ENCODE measurements at places on chromosomes 5 and 9.

- peak; percentile 66 for DNase-seq
Measured at GRCh38 chr9:99184475-99185347, 37.0 kb downstream of the ALG2 start.

GRCh38 chr9:92507496-92507895, 25.2 kb upstream of the ASPN start:
- DNase-seq, result no peak

- no peak for DNase-seq
Measured at GRCh38 chr9:73129941-73130685, 21.6 kb upstream of the ANXA1 start.

DNA sequence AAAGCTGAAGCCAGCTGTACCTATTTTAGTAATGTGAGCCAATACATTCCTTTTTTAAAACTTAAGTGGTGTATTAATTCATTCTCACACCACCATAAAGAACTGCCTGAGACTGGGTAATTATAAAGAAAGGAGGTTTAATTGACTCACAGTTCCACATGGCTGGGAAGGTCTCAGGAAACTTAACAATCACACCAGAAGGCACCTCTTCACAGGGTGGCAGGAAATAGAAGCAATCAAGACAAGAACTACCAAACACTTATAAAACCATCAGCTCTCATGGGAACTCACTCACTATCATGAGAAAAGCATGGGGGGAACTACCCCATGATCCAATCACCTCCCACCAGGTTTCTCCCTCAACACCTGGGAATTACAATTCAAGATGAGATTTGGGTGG, 21.0 kb downstream of the ESM1 start:
- DNase-seq, result no peak

- DNase-seq, result no peak
Measured at GRCh38 chr5:127068493-127069214, 4.6 kb downstream of the C5orf63 start.

DNA sequence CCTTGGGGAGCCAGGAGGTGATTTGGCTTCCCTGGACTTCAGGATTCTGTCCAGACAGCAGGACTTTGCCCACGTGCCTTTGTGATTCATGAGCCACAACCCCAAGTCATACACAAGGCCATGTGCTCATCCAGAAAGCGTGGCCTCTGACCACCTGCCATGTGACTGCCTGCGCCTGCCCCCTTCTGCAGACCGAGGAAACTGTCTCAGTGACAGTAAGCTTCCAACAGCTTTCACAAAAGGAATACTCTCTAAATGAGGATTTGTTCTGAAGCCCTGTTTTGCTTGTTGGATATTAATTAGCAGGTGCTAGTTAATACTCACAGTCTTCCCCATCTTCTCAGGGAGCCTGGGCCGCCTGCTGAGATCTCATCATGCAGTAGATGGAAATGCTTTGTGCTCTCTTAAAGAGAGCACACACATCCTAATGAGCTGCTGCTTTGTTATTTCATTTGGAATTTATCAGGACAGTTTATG, 36.9 kb upstream of the ANGPTL2 start:
- DNase-seq, result no peak

- DNase-seq, result peak; percentile 58
Measured at GRCh38 chr5:151150471-151151262, 6.9 kb downstream of the ANXA6 start.

- peak; percentile 69 for DNase-seq
Measured at GRCh38 chr9:136700959-136701667, 11.3 kb upstream of the DIPK1B start.

GRCh38 chr9:37968228-37968701, 64.3 kb upstream of the SLC25A51 start:
- DNase-seq, result no peak

GRCh38 chr5:3303777-3304176, 291.9 kb upstream of the IRX1 start:
- DNase-seq, result no peak

DNA sequence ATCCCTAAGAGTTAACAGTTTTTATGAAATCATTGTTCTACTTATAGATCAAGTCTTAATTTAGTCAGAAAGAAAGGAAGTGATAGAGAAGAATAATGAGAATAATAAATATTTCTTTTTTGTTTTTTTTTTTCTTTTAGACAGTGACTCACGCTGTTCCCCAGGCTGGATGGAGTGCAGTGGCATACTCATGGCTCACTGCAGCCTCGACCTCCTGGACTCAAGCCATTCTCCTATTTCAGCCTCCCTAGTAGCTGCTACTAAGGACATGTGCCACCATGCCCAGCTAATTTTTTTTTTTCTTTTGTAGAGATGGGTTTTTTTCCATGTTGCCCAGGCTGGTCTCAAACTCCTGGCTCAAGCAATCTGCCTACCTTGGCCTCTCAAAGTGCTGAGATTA, 11.0 kb downstream of the IFNA21 start:
- DNase-seq, result no peak

DNA sequence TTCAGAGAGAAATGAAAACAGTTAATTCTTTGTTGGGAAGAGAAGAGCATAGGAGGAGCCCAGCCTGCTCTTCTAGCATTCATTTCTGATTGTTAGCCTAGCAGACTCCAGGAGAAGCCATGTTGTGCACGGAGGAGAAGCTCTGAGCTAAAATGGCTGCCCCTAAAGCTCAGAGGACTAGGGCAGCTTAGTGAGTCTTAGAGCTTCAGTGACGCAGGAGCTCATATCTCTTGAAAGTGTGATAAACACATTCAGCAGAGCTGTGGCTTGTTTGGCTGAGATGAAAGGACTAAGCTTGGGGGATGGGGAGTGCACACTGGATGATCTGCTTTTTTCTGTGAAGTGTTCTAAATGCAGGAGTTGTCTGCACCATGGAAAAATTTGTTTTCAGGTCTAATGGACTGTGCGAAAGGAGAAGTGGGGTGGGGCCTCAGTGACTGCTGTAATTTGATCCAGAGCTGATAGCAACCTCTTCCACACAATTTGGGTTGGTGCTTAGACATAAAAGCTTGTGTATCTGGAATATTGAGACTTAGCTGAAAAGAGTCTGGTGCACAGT, 58.5 kb downstream of the ZNF462 start:
- peak; percentile 13 for DNase-seq

DNA sequence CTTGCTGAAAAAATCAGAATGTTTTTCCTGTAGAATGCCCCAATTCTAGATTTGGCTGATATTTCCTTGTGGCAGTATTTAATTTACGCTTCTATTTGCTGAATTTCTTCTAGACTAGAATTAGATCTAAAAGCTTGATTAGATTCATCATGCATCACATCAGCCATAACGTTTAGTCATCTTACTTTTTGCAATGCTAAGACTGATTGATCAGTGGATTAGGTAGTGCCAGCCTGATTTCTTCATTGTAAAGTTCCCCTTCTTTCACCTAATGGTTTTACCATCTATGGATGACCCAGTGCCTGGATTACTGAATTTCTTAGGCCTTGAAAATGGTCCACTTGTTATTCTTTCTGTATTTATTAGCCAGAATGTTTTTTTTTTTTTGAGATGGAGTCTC, 83.9 kb downstream of the PBX3 start:
- DNase-seq, result no peak

DNA sequence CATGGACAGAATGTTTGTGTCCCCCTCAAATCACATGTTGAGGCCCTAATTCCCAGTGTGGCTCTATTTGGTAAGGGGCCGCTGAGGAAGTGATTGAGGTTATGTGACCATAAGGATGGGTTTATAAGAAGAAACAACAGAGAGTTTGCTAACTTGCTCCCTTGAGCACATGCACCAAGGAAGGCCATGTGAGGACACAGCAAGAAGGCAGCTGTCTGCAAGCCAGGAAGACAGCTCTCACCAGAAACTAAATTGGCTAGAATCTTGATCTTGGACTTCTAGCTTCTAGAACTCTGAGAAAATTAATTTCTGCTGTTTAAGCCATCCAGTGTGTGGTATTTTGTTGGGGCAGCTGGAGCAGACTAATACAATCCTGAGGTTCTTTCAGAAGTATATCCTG, 35.2 kb upstream of the CDC42SE2 start:
- no peak for DNase-seq

DNA sequence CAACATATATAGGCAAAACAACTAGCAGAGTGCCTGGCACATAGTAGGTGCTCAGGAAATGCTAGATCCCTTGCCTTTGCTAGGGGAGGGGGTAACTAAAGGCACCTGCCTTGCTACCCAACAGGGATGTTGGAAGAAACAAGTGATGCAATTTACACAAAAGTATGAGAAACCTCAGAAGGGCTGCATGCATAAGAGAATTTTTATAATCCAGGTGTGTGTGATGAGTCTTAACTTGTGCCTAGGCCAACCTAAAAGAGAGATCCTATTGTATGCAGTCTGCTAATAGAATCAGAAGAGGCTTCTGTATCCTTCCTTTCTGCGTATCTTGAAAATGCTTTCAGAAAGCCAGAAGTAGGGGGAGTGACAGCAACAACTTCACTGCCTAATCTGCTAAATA, 135.9 kb downstream of the SLIT3 start:
- DNase-seq, result no peak

- no peak for DNase-seq
Measured at GRCh38 chr5:147530530-147531389, 20.9 kb upstream of the DPYSL3 start.

GRCh38 chr5:35672995-35673394, 55.3 kb downstream of the SPEF2 start:
- DNase-seq, result no peak

DNA sequence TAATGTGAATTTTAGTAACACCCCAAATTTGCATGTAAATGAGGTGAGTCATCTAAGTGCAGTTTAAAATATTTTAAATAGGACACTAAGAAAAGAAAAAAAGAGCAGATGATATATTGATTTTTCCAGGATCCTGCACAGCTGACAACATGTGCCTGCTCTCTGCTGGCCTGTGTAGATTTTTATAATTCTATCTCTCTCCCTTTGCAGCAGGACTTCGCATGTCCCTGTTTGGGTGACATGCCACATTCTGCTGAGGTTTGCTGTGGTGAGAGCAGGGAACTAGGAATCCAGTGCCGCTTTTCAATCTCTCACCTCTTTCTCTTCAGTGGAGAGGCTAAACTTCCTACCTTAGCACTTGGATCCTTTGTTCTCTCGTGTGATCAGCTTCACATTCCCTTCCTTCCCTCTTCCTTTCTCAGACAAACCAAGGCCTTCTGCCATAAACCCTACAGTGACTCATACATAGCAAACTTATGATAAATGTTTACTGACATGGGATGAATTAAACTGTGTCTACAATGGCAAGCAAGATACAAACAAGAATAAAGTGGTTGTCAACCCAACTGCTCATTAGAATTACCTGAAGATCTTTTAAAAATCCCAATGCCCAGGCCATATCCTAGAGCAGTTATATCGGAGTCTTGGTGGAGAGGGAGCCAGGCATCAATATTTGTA, 198.8 kb upstream of the EFNA5 start:
- DNase-seq, result no peak

DNA sequence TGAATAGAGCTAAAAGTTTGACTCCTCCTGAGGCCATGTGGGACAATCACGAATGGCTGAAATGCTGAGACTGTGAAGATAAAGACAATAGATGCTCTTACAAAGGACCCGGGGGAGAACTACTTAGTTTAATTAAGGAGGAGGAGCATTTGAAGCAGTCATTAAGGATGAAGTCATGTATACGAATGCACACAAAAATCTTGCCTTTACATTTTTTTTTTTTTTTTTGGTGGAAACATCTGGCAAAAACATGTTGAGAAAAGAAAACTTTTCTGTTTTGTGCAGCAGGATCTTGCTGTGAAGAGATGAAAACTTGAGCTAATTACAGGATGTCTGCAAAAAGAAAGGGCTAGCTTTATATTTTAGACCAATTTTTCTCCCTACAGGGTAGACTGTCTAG, 42.3 kb upstream of the NR3C1 start:
- DNase-seq, result no peak

GRCh38 chr9:13364271-13365000, 84.9 kb upstream of the MPDZ start:
- DNase-seq, result no peak

DNA sequence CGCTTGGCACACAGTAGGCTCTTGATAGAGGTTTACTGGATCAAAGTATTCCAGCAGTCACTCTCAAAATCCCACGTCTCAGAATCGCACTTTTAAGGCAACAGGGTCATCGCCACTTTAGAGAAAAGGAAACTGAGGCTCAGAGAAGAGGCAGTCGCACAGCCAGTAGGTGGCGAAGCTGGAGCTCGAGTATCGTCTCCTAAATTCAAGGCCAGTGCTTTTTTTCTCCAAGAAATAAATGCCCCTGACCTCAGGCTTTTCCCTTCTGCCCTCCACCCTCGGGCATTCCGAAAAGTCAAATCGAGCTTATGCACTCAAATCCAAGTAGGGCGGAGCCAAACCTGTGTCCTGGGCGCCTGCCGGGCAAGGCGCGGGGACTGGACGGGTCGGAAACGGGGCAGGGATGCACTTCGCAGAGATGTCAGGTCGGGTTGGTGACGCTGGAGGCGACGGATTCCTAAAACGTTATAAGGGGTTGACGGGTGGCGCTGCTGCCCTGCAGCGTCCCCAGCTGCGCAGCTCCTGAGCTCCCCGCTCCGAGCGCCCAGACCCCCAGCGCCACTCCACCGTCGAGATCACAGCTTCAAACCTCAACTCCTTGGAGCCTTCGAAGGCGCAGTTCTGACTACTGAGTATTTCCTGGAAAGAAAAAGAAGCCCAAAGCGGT, 4.7 kb upstream of the FOXB2 start:
- no peak for DNase-seq

- no peak for DNase-seq
Measured at GRCh38 chr5:145872486-145872885, 328 bp downstream of the GRXCR2 start.
